ENCODE measurements at places on chromosomes 13 and 19. TPM values are rescaled to one million over a fixed set of nuclear protein-coding genes. Genes with fewer than 3 reads are reported as not detected.
A peak's percentile ranks its signal among the peaks of the same experiment; 100 is the strongest.

GRCh38 chr19:39413911-39414608, 1.6 kb downstream of the PLEKHG2 start:
- H3K4me1 ChIP-seq, result peaks cover 32% of the 10 kb centered on the region
- peak overlapping the region; percentile 96 for H3K27ac ChIP-seq
- no peaks in the 10 kb centered on the region for H3K27me3 ChIP-seq
- H3K4me3 ChIP-seq, result no peak overlapping the region
- DNase-seq, result peak; percentile 51
- no peaks in the 10 kb centered on the region for H3K36me3 ChIP-seq

GRCh38 chr13:32125751-32126150, 94.2 kb downstream of the FRY start:
- H3K36me3 ChIP-seq, result no peaks in the 10 kb centered on the region
- no peaks in the 10 kb centered on the region for H3K27me3 ChIP-seq
- no peaks in the 10 kb centered on the region for H3K4me1 ChIP-seq
- no peak overlapping the region for H3K27ac ChIP-seq
- H3K4me3 ChIP-seq, result no peak overlapping the region

- H3K27ac ChIP-seq, result no peak overlapping the region
- no peaks in the 10 kb centered on the region for H3K27me3 ChIP-seq
- H3K4me3 ChIP-seq, result no peak overlapping the region
- no peak for DNase-seq
- H3K36me3 ChIP-seq, result peaks cover 9% of the 10 kb centered on the region
- no peaks in the 10 kb centered on the region for H3K4me1 ChIP-seq
Observed at GRCh38 chr13:49256841-49257240, 9.1 kb downstream of the CDADC1 start.

- no peak overlapping the region for H3K27ac ChIP-seq
- H3K36me3 ChIP-seq, result no peaks in the 10 kb centered on the region
Observed at GRCh38 chr13:69603144-69603853, 504.3 kb upstream of the ATXN8OS start.

- H3K27me3 ChIP-seq, result no peaks in the 10 kb centered on the region
- no peak overlapping the region for H3K4me3 ChIP-seq
- DNase-seq, result peak; percentile 86
Observed at GRCh38 chr19:48489608-48490216, 20.5 kb downstream of the CYTH2 start.

- no peaks in the 10 kb centered on the region for H3K27me3 ChIP-seq
- H3K4me3 ChIP-seq, result peak overlapping the region; percentile 58
- peak overlapping the region; percentile 90 for H3K27ac ChIP-seq
- peaks cover 63% of the 10 kb centered on the region for H3K4me1 ChIP-seq
- H3K36me3 ChIP-seq, result no peaks in the 10 kb centered on the region
Observed at GRCh38 chr13:114128624-114129522, 3.5 kb downstream of the RASA3 start.

GRCh38 chr13:61612192-61612591, 196.5 kb upstream of the PCDH20 start:
- H3K4me1 ChIP-seq, result no peaks in the 10 kb centered on the region
- no peak for DNase-seq
- H3K27ac ChIP-seq, result no peak overlapping the region
- H3K36me3 ChIP-seq, result no peaks in the 10 kb centered on the region

GRCh38 chr13:107644136-107644535, 571.2 kb downstream of the LIG4 start:
- no peaks in the 10 kb centered on the region for H3K27me3 ChIP-seq
- H3K36me3 ChIP-seq, result no peaks in the 10 kb centered on the region
- no peak overlapping the region for H3K27ac ChIP-seq
- no peaks in the 10 kb centered on the region for H3K4me1 ChIP-seq
- DNase-seq, result no peak

- no peaks in the 10 kb centered on the region for H3K4me1 ChIP-seq
- peaks cover 14% of the 10 kb centered on the region for H3K36me3 ChIP-seq
- DNase-seq, result no peak
Observed at GRCh38 chr13:77196052-77196618, 130.8 kb downstream of the MYCBP2 start.

GRCh38 chr13:93397619-93398018, 171.0 kb downstream of the GPC6 start:
- H3K4me1 ChIP-seq, result no peaks in the 10 kb centered on the region
- DNase-seq, result no peak
- H3K36me3 ChIP-seq, result no peaks in the 10 kb centered on the region

GRCh38 chr19:38945562-38946228, 15.0 kb downstream of the MRPS12 start:
- H3K4me3 ChIP-seq, result no peak overlapping the region
- peaks cover 12% of the 10 kb centered on the region for H3K4me1 ChIP-seq
- H3K27ac ChIP-seq, result no peak overlapping the region
- no peak for DNase-seq
- H3K36me3 ChIP-seq, result no peaks in the 10 kb centered on the region

DNA sequence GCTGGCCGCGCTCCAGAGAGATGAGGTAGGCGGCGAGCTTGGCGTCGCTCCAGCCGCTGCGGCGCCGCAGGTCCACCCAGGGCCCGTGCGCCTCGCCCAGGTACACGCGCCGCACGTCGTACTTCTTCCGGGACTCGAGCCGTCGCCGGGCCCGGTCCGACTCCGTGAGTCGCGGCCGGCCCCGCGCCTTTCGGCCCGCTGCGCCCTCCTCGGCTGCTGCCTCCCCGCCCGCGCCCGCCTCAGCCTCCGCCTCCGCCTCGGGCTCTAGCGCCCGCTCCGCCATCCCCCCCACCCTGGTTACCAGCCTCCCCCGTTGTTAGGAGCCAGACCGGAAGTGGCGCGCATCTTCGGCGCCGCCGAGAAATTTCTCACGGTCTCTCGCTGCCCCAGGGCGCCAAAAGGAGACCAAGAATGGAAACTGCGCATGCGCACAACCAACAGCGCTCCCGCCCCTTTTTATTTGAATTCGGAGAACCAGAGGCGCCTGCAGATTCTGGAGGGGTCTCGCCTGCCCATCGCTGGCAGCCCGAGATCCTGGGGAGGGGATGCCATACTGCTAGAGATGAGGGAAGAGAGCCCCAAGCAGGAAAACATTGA, at the start of gene ZNF653:
TSS of gene ZNF653 (minus strand) at position 336 of the 597 bp plus-strand sequence. CDS start at position 283, 53 bp downstream.
- H3K27me3 ChIP-seq, result no peaks in the 10 kb centered on the region
- no peaks in the 10 kb centered on the region for H3K36me3 ChIP-seq
- H3K27ac ChIP-seq, result peak within 1 kb of the TSS; percentile 65
- peaks cover 9% of the 10 kb centered on the region for H3K4me1 ChIP-seq

DNA sequence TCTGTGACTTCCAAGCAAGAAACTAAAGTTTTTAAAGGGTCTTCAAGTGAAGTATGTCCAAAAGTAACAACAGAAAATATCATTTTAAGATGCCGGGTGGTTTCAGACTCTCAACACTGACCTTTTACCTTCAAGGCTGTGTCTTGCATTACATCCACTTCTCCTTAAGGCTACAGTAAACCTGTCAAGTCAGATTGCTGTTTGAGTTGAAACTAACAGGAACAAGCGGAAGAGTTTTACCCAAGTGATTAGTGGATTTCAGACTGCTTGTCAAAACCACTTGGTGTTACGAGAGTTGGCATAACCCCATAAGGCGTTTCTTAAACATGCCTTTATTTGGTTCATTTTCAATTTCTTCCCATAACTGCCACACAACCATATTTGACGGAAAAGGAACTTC, 283.1 kb downstream of the DCT start:
- H3K4me3 ChIP-seq, result no peak overlapping the region
- H3K27ac ChIP-seq, result no peak overlapping the region
- DNase-seq, result no peak
- H3K4me1 ChIP-seq, result no peaks in the 10 kb centered on the region
- H3K36me3 ChIP-seq, result no peaks in the 10 kb centered on the region

GRCh38 chr19:6828698-6829633, 56.5 kb downstream of the VAV1 start:
- DNase-seq, result peak; percentile 39
- peak overlapping the region; percentile 36 for H3K27ac ChIP-seq
- H3K4me3 ChIP-seq, result no peak overlapping the region
- H3K36me3 ChIP-seq, result peaks cover 1% of the 10 kb centered on the region
- H3K27me3 ChIP-seq, result no peaks in the 10 kb centered on the region
- peaks cover 5% of the 10 kb centered on the region for H3K4me1 ChIP-seq

GRCh38 chr19:2239771-2240770, 3.4 kb downstream of the SF3A2 start:
- H3K4me1 ChIP-seq, result peaks cover 39% of the 10 kb centered on the region
- no peak for DNase-seq
- peak overlapping the region; percentile 45 for H3K27ac ChIP-seq
- no peaks in the 10 kb centered on the region for H3K36me3 ChIP-seq

GRCh38 chr19:41265395-41266153, 1.4 kb downstream of the HNRNPUL1 start:
- H3K27ac ChIP-seq, result peak overlapping the region; percentile 96
- no peaks in the 10 kb centered on the region for H3K27me3 ChIP-seq
- peaks cover 24% of the 10 kb centered on the region for H3K4me1 ChIP-seq
- peak overlapping the region; percentile 43 for H3K4me3 ChIP-seq
- peaks cover 35% of the 10 kb centered on the region for H3K36me3 ChIP-seq

- peaks cover 12% of the 10 kb centered on the region for H3K36me3 ChIP-seq
- H3K27ac ChIP-seq, result no peak overlapping the region
- no peak for DNase-seq
- no peaks in the 10 kb centered on the region for H3K4me1 ChIP-seq
- H3K4me3 ChIP-seq, result no peak overlapping the region
Observed at GRCh38 chr13:73733706-73734105, 400.5 kb downstream of the KLF12 start.

DNA sequence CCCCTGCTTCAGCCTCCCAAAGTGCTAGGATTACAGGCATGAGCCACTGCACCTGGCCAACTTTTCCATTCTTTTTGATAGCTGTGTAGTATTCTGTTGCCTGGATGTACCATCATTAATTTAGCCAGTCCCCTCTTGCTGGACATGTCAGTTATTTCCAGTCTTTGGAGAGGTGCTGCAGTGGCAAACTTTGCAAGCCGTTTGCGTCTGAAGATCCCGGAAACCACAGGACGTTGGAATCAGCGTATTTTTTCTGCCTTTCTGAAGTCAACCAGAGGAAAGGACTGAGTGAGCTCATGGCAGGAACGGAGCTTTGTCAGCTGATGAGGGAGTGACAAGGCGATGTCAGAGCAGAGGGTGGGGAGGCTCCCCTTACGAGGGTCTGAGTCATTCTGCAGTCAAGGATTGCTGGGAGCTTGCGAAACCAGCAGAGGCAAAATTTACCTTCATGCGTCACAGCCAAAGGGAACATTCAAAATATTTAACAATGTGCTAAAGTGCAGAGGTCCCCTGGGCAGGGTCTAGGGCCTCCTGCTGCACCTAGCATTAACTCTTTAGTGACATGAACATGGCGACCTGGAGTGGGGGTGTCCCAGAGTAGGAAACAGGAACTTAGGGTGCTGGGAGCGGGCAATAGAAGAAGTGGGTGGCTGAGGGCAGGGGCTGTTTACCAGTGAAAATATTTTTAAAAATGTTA, 5.6 kb downstream of the C5AR1 start:
- no peaks in the 10 kb centered on the region for H3K4me1 ChIP-seq
- no peaks in the 10 kb centered on the region for H3K36me3 ChIP-seq
- H3K4me3 ChIP-seq, result no peak overlapping the region
- no peak overlapping the region for H3K27ac ChIP-seq

DNA sequence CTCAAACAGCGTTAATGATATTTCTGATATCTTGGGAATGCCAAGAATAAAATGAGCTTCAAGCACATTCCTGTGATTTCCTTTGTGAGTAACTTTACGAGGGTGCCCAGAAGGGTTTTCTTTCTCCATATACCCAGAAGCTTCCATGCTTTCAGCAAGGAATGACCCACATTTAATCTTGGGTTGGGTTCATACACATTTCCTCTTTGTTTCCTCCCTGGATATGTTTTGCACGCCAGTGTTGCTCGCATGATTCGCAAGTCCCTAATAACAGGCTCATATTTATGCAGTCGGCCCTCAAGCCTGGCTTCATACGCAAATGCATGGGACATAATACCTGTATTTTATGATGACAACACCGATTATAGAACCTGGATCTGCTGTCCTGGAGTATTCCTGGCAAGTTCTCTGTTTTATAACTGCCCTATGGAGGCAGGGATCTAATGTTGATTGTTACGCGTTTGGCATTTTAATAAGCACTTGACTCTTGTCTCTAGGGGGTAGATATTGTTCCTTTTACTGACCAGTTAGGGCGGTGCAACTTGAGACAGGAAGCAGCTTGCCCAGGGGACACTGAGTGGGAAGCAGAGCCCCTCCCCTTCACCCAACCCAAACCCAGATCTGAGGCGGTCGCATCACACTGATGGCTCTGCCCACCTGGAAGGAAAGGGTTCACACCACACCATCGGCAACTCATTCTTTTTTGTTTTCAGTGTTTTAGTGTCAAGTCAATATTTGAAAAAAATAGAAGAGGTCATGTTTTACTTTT, 220.4 kb upstream of the SOX1 start:
- no peak for DNase-seq
- no peaks in the 10 kb centered on the region for H3K4me1 ChIP-seq
- no peak overlapping the region for H3K4me3 ChIP-seq
- no peak overlapping the region for H3K27ac ChIP-seq
- no peaks in the 10 kb centered on the region for H3K36me3 ChIP-seq
- peaks cover 7% of the 10 kb centered on the region for H3K27me3 ChIP-seq

GRCh38 chr19:47172666-47173455, 42.2 kb downstream of the SAE1 start:
- peaks cover 13% of the 10 kb centered on the region for H3K36me3 ChIP-seq
- H3K27ac ChIP-seq, result no peak overlapping the region
- no peak overlapping the region for H3K4me3 ChIP-seq
- no peaks in the 10 kb centered on the region for H3K4me1 ChIP-seq
- no peaks in the 10 kb centered on the region for H3K27me3 ChIP-seq

- no peak for DNase-seq
- no peaks in the 10 kb centered on the region for H3K4me1 ChIP-seq
- H3K36me3 ChIP-seq, result no peaks in the 10 kb centered on the region
Observed at GRCh38 chr13:51834581-51835171, 10.3 kb downstream of the TMEM272 start.

GRCh38 chr19:12723641-12724426, at the start of gene TNPO2:
TSS of gene TNPO2 (minus strand) at chr19:12723932. CDS start at chr19:12720977, 2,955 bp downstream.
- peaks cover 14% of the 10 kb centered on the region for H3K36me3 ChIP-seq
- H3K27me3 ChIP-seq, result no peaks in the 10 kb centered on the region
- H3K4me3 ChIP-seq, result peak within 1 kb of the TSS; percentile 77
- H3K4me1 ChIP-seq, result peaks cover 32% of the 10 kb centered on the region

GRCh38 chr19:46911456-46911855, 50.7 kb downstream of the ARHGAP35 start:
- no peak for DNase-seq
- no peak overlapping the region for H3K27ac ChIP-seq
- no peaks in the 10 kb centered on the region for H3K36me3 ChIP-seq

Gene OR7D2
- not detected for polyA plus RNA-seq

Gene CLN5
- 17.5 TPM for polyA plus RNA-seq

Gene TTC9B
- polyA plus RNA-seq, result 0.04 TPM

Gene ZNF577
- 12.8 TPM for polyA plus RNA-seq

Gene MAST1
- 1.1 TPM for polyA plus RNA-seq

Gene FFAR2
- polyA plus RNA-seq, result 0.31 TPM

Gene ZNF829
- polyA plus RNA-seq, result 2.2 TPM

Measured in B cell (primary cell).